ENCODE measurements at places on chromosomes 16 and 17. TPM values are rescaled to one million over a fixed set of nuclear protein-coding genes. Genes with fewer than 3 reads are reported as not detected.

GRCh38 chr16:68470461-68471150, 22.3 kb upstream of the SMPD3 start:
- no peaks in the 10 kb centered on the region for H3K27me3 ChIP-seq
- no peaks in the 10 kb centered on the region for H3K36me3 ChIP-seq
- peak overlapping the region; percentile 76 for H3K27ac ChIP-seq

GRCh38 chr16:21233521-21234150, at the start of gene ANKS4B:
ANKS4B (plus strand) TSS chr16:21233699; CDS start chr16:21233738, 39 bp downstream.
- H3K27ac ChIP-seq, result no peak within 1 kb of the TSS
- DNase-seq, result no peak
- H3K4me1 ChIP-seq, result no peaks in the 10 kb centered on the region

- H3K4me3 ChIP-seq, result no peak overlapping the region
- H3K27ac ChIP-seq, result no peak overlapping the region
- no peaks in the 10 kb centered on the region for H3K27me3 ChIP-seq
- no peaks in the 10 kb centered on the region for H3K36me3 ChIP-seq
- no peak for DNase-seq
- no peaks in the 10 kb centered on the region for H3K4me1 ChIP-seq
Measured at GRCh38 chr17:71500761-71501555, 619.9 kb upstream of the SOX9 start.

- no peak for DNase-seq
- H3K27me3 ChIP-seq, result no peaks in the 10 kb centered on the region
- H3K4me3 ChIP-seq, result no peak overlapping the region
- no peak overlapping the region for H3K27ac ChIP-seq
- H3K36me3 ChIP-seq, result no peaks in the 10 kb centered on the region
Measured at GRCh38 chr17:33517746-33518145, 224.7 kb upstream of the ASIC2 start.

GRCh38 chr16:74606521-74607309, at the start of gene GLG1:
GLG1 (minus strand) TSS chr16:74607114; CDS start chr16:74607094, 20 bp downstream.
- DNase-seq, result peak; percentile 96
- H3K36me3 ChIP-seq, result no peaks in the 10 kb centered on the region
- H3K4me1 ChIP-seq, result peaks cover 15% of the 10 kb centered on the region
- peak within 1 kb of the TSS; percentile 99 for H3K4me3 ChIP-seq

GRCh38 chr17:30558686-30559545, 81.7 kb downstream of the GOSR1 start:
- no peak overlapping the region for H3K27ac ChIP-seq
- no peak for DNase-seq
- no peaks in the 10 kb centered on the region for H3K36me3 ChIP-seq
- H3K4me3 ChIP-seq, result no peak overlapping the region
- H3K27me3 ChIP-seq, result no peaks in the 10 kb centered on the region

RAB37 gene
- 0.81 TPM for total RNA-seq

GRCh38 chr16:71647391-71647790, 21.4 kb downstream of the MARVELD3 start:
- DNase-seq, result no peak
- no peak overlapping the region for H3K4me3 ChIP-seq
- H3K36me3 ChIP-seq, result no peaks in the 10 kb centered on the region
- H3K27ac ChIP-seq, result no peak overlapping the region

CDH13 gene
- total RNA-seq, result 1.2 TPM

GRCh38 chr17:72618001-72618509, 474.4 kb downstream of the SLC39A11 start:
- DNase-seq, result peak; percentile 76
- no peak overlapping the region for H3K4me3 ChIP-seq
- no peak overlapping the region for H3K27ac ChIP-seq
- no peaks in the 10 kb centered on the region for H3K36me3 ChIP-seq
- H3K4me1 ChIP-seq, result peaks cover 7% of the 10 kb centered on the region

CCL7 gene
- total RNA-seq, result not detected

DNA sequence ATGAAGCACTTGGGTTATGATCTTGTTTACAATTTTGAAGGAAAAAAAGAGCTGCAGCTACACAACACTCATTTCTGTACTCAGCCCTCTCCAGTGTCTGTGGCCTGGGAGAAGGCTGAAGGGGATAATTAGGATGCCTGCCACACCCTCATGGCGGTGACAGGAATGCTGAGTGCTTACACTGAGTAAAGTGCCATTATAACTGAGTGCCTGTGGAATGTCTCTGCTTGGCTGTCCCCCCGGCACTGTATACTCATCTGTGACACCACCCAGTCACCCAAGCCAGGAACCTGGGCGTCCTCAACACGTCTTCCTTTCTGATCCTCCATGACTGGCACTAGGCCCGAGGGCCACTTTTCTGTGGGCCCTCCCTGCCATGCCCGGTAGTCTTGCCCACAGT, 3.5 kb upstream of the MRPL38 start:
- H3K27me3 ChIP-seq, result no peaks in the 10 kb centered on the region
- peaks cover 19% of the 10 kb centered on the region for H3K4me1 ChIP-seq
- no peaks in the 10 kb centered on the region for H3K36me3 ChIP-seq
- H3K27ac ChIP-seq, result no peak overlapping the region
- no peak for DNase-seq
- no peak overlapping the region for H3K4me3 ChIP-seq

- no peaks in the 10 kb centered on the region for H3K36me3 ChIP-seq
- no peak overlapping the region for H3K4me3 ChIP-seq
- DNase-seq, result peak; percentile 78
- no peaks in the 10 kb centered on the region for H3K4me1 ChIP-seq
- H3K27ac ChIP-seq, result no peak overlapping the region
Measured at GRCh38 chr16:65574326-65574966, 452.6 kb upstream of the CDH11 start.

KRTAP4-9 gene
- total RNA-seq, result not detected

DNA sequence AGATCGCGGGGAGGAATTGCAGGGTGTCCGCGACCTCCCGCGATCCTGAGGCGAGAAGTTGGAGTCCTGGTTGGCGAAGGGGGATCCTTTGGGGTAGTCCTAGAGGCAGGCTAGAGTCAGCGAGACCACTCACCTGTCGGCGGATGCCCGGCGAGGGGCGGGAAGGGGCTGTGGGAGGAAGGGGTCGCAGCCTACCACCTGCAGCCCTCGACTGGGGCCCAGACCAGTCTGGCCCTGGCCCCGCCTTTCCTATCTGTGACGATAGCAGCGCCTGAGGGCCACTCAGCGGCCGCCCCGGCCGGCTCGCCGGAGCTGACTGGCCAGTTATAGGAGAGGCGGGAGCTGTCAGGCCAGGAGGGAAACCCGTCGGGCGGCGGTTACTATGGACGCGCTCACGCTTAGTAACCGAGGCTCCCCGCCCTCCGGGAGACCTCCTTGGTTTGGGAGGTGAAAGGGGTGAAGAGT, at the start of gene TEKT3:
TSS of gene TEKT3 (minus strand) at position 213 of the 465 bp plus-strand sequence. CDS start 10,012 bp downstream, outside the sequence.
- H3K27me3 ChIP-seq, result no peaks in the 10 kb centered on the region
- H3K4me1 ChIP-seq, result no peaks in the 10 kb centered on the region
- H3K4me3 ChIP-seq, result peak within 1 kb of the TSS; percentile 56
- no peak within 1 kb of the TSS for H3K27ac ChIP-seq

C17orf100 gene
- total RNA-seq, result 6.9 TPM

- peaks cover 19% of the 10 kb centered on the region for H3K4me1 ChIP-seq
- no peak for DNase-seq
- H3K36me3 ChIP-seq, result no peaks in the 10 kb centered on the region
- no peak overlapping the region for H3K27ac ChIP-seq
Measured at GRCh38 chr17:17017343-17018014, 24.8 kb upstream of the MPRIP start.

GRCh38 chr16:50611332-50611934, 63.2 kb downstream of the NKD1 start:
- no peaks in the 10 kb centered on the region for H3K27me3 ChIP-seq
- no peak for DNase-seq
- H3K27ac ChIP-seq, result no peak overlapping the region
- peaks cover 22% of the 10 kb centered on the region for H3K4me1 ChIP-seq

PIGQ gene
- total RNA-seq, result 95.4 TPM

DNA sequence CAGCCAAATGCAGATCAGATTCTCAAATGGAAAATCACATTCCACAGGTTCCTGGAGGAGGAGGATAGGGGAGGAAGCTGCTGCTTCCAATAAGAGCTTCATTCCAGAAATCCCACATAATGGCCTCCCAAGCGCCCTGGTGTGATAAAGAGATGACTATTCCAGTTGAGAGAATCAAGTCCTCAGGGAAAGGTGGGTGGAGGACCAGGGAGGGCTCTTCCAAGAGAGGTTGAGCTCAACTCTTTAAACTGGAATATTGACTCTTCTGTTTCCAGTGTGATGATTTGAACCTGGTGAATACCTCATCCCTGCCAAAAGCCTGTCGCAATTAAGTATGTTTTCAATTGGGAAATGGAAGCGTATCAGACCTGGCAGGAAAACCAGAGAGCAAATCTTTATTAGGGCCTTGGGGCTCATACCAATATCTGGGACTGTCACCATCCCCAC, 81.4 kb upstream of the DYNLRB2 start:
- H3K4me1 ChIP-seq, result no peaks in the 10 kb centered on the region
- no peaks in the 10 kb centered on the region for H3K27me3 ChIP-seq
- H3K36me3 ChIP-seq, result no peaks in the 10 kb centered on the region
- H3K4me3 ChIP-seq, result no peak overlapping the region

DNA sequence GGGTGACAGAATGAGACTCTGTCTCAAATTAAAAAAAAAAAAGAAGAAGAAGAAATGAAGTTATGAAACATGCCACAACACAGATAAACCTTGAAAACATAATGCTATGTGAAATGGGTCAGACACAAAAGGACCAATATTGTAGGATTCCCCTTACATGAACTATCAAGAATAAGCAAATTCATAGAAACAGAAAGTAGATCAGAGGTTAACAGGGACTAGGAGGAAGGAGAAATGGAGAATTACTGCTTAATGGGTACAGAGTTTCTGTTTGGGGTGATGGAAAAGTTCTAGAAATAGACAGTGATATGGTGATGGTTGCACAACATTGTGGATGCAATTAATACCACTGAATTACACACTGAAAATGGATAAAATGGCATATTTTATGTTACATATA, 16.3 kb downstream of the RANBP10 start:
- no peak overlapping the region for H3K27ac ChIP-seq
- H3K4me3 ChIP-seq, result no peak overlapping the region
- H3K4me1 ChIP-seq, result no peaks in the 10 kb centered on the region

TMEM238L gene
- total RNA-seq, result not detected

DNA sequence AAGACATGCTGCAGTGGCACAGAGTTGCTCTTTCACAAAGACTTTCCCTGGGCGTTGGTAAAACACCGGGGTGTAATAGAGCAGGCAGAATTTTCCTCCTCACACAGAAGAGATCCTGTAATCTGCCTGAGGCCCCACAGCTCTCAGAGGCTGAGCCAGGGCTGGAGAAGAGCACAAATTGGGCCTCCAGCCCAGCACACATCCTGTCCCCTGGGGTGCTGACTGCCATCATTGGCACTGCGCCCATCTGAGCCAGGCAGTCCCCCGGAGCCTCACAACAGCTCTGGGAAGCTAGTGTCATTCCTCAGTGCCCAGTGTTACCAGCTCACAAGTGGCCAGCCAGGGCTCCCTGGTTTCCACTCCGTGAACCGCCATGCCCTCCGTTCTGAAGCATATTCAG, 119.4 kb downstream of the SOCS1 start:
- no peak overlapping the region for H3K4me3 ChIP-seq
- H3K4me1 ChIP-seq, result peaks cover 2% of the 10 kb centered on the region
- no peaks in the 10 kb centered on the region for H3K36me3 ChIP-seq
- DNase-seq, result no peak
- H3K27me3 ChIP-seq, result no peaks in the 10 kb centered on the region

GRCh38 chr17:69975808-69976207, 99.2 kb upstream of the KCNJ16 start:
- no peak overlapping the region for H3K4me3 ChIP-seq
- no peaks in the 10 kb centered on the region for H3K36me3 ChIP-seq
- H3K27ac ChIP-seq, result no peak overlapping the region
- H3K4me1 ChIP-seq, result peaks cover 3% of the 10 kb centered on the region

DNA sequence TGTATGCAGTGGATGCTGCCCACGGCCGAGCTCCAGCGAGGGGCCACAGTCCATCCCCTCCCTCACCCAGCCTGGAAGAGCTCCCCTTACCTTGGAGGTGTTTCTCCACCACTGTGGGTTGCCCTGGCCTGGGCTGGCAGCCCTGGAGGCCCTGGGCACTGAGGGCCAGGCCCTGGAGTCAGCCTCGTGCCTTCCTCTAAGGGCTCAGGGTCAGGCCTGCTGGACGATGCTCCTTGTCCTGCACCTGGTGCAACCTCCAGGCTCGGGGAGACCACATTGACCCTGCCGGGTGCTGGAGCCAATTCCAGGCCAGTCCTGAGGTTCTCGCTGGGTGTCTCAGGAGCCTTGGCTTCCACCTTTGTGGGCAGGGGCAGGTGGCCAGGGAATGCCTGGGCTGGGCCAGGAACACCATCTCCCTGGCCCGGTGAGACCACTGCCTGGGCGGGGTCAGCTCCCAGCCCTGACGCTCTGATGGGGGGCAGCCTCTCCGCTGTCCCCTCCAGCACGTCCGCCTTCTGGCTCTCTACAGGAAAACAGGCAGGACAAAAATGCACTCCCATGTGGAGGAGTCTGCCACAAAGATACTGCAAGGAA, 10.4 kb downstream of the MYLK3 start:
- H3K4me1 ChIP-seq, result peaks cover 4% of the 10 kb centered on the region
- no peak overlapping the region for H3K4me3 ChIP-seq
- peak; percentile 61 for DNase-seq
- H3K27me3 ChIP-seq, result no peaks in the 10 kb centered on the region

GRCh38 chr17:35447499-35447898, 1.1 kb downstream of the SLFN13 start:
- H3K4me3 ChIP-seq, result no peak overlapping the region
- no peaks in the 10 kb centered on the region for H3K27me3 ChIP-seq
- no peaks in the 10 kb centered on the region for H3K36me3 ChIP-seq
- H3K4me1 ChIP-seq, result no peaks in the 10 kb centered on the region
- no peak overlapping the region for H3K27ac ChIP-seq

DNA sequence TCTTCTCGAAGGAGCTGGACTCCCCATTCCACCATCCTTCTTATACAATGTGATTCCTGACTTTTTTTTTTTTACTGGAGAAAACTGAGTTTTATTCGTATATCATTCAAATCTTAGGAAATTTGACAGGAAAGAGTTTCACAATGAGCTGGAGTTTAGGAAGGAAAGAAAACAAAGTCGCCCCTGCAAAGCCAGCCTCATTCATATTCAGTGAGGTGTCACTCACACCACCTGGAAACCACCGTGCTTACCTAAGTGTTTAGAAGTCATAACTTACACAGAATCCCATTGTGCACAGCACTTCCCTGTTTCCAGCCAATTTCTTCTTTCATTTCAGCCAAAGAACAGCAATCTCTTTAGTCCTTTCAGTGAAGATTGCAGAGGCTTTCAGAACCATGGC, 90.3 kb upstream of the CHMP6 start:
- H3K4me1 ChIP-seq, result no peaks in the 10 kb centered on the region
- H3K4me3 ChIP-seq, result no peak overlapping the region
- no peak for DNase-seq
- H3K27ac ChIP-seq, result no peak overlapping the region
- H3K27me3 ChIP-seq, result no peaks in the 10 kb centered on the region
- H3K36me3 ChIP-seq, result no peaks in the 10 kb centered on the region
